ENCODE measurements at places on chromosomes 5 and 9.

GRCh38 chr9:17165764-17166163 lies 30.9 kb downstream of the CNTLN start:
- DNase-seq: peak; percentile 16

GRCh38 chr5:108167174-108167573 lies 214.7 kb downstream of the FBXL17 start:
- DNase-seq: no peak

DNA sequence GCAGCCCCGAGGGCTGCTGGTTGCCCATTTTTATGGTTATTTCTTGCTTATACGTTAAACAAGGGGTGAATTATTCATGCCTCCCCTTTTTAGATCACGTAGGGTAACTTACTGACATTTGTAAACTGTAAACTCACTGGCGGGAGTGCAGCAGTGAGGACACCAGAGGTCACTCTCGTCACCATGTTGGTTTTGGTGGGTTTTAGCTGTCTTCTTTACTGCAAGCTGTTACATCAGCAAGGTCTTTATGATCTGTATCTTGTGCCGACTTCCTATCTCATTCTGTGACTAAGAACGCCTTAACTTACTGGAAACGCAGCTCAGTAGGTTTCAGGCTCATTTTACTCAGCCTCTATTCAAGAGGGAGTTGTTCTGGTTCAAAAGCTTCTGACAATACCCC lies 155.0 kb upstream of the PRDM9 start:
- DNase-seq: no peak

DNA sequence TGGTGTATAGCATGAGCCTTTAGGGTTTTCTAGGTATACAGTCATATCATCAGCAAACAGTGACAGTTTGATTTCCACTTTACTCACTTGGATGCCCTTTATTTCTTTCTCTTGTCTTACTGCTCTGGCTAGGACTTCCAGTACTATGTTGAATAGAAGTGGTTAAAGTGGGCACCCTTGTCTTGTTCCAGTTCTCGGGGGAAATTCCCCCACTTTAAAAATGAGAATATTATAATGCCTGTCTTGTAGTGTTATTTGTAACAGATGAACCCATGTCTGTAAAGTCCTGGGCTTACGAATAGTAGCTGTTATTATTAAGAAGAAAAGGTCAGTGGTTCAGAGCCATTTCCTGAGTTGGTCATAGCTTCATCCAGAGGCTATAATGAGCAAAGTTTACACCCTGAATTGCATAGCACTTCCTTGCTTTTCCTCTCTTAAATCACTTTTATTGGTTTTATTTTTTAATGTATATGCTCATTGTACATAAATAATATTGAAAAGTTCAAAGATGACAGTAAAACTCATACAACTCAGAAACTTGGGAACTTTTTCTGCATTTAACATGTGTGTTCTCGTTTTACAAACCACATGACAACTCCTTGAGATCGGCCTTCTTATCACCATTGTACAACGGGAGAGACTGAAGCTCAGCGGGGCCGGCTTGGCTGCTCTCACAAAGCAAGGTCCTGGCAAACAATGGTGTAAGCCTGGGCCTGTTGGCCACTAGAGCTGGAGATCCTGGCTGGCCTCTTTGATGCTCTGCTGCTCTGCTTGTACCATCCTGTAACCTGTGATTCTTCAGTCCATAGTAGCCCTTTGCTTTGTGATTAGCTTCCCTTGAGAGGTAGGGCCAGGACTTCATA lies 85.2 kb downstream of the CYFIP2 start:
- no peak for DNase-seq

DNA sequence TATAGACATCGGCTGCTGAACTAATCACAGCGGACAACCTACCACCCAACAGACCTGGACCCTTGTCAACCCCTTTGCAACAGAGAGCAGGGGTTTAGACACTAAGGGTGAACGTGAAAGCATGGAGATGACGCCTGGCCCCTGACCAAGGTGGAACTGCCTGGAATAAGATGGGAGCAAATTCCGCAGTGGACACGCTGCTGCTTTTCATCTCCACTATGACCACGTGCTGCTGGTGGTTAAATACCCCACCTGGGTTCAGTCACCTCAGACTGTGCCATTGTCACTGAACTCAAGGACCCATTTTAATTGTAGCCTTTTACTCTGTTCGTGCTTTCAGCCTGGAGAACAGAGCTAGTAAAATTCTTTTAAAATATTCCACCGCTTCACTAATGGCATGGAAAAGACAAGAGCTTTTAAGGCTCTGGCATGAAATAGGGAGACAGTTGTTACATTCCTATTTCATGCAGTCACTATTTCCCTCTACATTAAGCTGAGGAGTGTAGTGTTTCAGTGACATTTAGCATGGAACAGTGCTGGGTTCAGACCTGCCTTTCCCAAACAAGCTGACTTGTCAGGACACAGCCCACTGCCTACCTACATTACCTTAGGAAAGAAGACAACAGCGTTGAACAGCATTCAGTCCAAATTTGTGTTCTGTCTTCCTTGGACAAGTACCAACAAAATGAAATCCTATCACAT lies 96.8 kb downstream of the ANKRD18B start:
- no peak for DNase-seq

DNA sequence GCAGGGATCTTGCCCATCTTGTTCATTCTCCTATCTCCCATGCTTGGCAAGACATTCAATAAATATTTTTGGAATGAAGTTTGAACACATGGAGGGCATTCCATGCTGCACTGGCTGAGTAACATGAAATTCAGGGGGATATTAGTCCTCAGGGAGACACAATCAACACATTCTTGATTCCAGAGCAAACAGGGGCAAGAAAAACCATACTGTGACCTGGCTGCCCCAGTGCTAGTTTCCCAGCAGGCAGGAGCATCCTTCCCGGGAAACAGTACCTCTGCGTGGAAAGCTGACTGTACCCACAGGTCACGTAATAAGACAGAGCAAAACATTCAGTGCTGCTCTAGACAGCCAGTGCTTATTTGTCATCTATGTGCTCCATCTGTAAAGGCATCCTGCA lies 66.3 kb upstream of the SPOCK1 start:
- no peak for DNase-seq

GRCh38 chr5:37552770-37553719 lies 173.9 kb downstream of the WDR70 start:
- peak; percentile 98 for DNase-seq

GRCh38 chr9:117095081-117095480 lies 319.8 kb downstream of the ASTN2 start:
- no peak for DNase-seq

GRCh38 chr9:77872863-77873262 lies 158.7 kb downstream of the GNAQ start:
- no peak for DNase-seq

- DNase-seq: peak; percentile 47
These were observed at the start of gene CD14 for GRCh38 chr5:140633021-140633471. TSS of gene CD14 (minus strand) at chr5:140633175. CDS start at chr5:140633071, 104 bp downstream.

DNA sequence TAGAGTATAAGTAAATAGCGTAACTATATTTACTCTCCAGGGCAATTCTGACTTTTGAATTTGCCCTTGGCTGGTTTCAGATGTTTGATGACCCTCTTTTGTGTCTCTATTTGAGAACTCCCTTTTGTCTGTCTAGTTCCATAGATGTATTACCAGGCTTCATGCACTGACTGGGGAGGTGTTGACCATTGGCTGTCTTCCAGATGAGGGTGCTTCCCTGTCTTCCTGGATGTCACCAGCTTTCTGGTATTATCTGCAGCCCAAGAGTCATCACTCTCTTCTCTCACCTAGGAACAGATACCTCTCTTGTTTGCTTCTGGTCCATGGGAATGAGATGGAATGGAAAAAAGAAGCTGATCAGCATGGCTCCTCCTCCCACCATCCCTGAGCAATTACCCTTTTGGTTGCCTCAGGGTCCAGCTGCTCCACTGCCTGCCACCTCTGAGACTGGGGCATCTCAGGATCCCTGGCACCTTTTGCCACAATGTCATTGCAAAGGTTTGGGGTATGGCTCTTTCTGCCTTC lies 58.7 kb upstream of the TMED7 start:
- DNase-seq: no peak

DNA sequence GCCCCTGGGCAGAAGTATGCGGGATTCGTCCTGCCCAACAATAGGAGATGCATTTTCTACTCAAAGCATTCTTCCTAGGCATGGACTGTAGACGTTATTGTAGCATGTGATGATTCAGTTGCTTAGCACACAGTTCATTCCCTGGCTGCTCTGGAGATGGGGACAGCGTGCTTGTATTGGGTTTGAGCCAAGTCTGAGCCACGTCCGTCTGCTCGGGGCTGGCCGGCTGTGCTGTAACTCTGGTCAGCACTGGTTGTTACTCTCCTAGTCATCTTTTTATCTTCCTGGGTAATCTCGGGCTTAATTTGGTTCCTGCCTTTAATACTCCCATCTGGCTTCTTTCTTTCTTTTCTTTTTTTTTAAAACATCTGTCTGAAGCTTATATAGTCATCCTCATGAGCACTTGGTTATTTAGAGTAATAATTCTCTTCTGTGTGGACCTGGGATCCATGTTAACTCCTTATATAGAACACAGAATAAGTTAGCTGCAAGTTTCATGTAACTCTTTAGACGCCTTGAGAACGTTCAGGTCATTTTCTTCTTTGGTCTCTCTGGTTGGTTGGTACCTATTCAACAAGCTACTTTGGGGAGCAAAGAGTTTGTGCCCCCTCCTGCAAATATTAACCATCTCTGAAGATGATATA lies 118.8 kb upstream of the RPS23 start:
- no peak for DNase-seq

DNA sequence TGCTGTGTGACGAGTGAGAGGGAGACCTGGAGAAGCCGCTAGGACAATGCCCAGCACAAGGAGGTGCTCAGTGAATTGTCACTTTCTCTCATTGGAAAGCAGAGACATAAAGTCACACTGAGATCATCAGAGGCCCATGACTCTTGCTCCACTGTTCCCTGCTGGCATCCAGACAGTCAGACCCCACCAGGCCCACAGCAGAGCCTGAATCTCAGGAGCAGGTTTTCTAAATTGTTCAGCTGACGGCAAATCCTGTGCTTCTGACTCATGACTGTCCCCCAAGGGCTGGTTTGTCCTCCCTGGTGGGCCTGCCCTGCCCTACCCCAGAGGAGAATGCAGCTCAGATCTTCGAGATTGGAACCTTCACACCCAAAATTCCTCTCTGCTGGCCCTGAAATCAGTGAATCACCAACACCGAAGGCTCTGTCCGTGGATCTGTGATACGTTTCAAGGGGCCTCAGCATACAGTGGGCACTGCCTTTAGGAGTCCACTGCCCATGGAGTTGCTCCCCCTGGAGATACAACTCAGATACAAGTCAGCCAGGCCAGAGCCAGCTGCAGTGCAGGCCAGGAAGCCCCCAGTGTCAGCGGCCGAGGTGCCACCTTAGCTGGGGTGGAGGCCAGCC lies 2.7 kb downstream of the PTGES start:
- DNase-seq: no peak

- DNase-seq: peak; percentile 26
These were observed 164.3 kb upstream of the KLF9 start for GRCh38 chr9:70578720-70579119.

DNA sequence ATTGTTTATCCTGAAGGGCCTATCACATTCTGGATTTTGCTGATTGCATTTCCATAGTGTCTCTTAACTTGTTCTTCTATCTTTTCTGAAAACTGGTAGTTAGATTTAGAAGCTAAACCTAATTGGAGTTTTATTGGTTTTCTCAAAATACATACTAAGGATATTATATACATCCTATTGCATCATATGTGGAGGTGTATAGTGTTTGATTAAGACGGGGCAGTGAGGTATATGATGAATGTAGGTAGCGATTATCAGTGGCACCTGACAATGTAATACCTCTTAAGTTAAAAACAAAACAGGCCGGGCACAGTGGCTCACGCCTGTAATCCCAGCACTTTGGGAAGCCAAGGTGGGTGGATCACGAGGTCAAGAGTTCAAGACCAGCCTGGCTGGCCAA lies 35.0 kb downstream of the TGFBR1 start:
- no peak for DNase-seq

DNA sequence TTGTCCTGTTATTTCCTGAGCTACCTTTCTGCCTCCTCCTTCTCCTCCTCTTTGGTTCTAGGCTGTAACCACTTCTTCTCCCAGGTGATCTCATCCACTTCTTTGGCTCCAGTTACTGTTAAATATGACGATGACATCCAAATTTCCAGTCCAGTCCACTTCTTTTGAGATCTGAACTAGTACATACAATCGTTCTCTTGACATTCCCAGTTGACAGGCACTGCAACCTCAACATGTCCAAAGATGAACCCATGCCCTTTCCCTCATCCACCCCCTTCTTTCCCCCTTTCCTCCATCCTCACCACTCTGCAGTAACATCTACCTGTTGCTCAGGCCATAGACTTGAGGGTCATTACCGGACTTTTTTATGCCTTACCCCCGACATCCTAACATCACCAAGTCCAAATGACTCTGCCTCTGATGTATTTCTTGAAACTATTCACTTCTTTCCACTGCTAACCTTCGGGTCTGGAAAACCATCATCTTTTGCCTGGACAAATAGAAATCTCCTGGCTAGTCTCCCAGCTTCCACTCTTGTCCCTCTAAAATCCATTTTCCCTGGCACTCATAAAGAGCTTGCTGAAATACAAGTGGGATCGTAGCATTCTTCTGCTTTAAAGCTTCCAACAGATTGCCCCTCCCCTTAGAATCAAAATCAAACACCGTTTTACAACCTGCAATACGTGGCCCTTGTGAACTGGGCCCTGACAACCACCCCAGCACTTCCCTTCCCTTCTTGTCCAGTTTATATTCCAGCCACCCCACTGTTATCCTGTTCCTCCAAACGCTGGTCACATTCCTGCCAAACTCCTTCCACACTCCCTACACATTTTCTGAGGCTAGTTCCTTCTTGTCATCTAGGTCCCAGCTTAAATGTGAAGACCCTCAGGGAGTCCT lies 31.5 kb downstream of the KLF9 start:
- DNase-seq: no peak

DNA sequence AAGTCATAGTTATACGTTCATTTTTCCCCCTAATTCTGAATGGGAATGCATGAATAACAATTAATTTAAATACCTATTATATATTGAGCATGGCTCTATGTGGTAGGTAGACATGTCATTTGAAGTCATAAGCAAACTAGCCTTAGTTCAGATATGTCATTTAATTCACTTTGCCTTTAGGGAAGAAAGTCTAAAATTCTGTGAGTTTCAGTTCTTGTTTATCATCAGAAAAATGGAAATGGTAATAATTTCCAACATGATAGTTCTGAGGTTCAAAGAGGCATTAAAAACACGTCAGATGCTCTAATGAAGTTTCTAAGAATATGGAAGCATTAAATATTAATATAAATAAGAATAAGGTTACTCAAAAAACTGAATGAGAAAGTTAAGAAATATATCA lies 13.1 kb upstream of the ANXA1 start:
- DNase-seq: no peak

- DNase-seq: peak; percentile 26
These were observed 21.6 kb downstream of the FBXW11 start for GRCh38 chr5:171984748-171985419.

GRCh38 chr5:144458216-144458615 lies 287.5 kb downstream of the KCTD16 start:
- no peak for DNase-seq

GRCh38 chr5:73946278-73946677 lies 320.3 kb downstream of the ARHGEF28 start:
- no peak for DNase-seq

GRCh38 chr5:169856571-169856970 lies 123.7 kb downstream of the INSYN2B start:
- peak; percentile 30 for DNase-seq

GRCh38 chr5:170448221-170448620 lies 55.6 kb upstream of the KCNIP1 start:
- no peak for DNase-seq

All from hematopoietic multipotent progenitor cell treated with erythropoietin and hydrocortisone succinate and interleukin-3 and kit ligand, for 6 days (in vitro differentiated cells).